ENCODE measurements at places on chromosomes 6 and 20.

DNA sequence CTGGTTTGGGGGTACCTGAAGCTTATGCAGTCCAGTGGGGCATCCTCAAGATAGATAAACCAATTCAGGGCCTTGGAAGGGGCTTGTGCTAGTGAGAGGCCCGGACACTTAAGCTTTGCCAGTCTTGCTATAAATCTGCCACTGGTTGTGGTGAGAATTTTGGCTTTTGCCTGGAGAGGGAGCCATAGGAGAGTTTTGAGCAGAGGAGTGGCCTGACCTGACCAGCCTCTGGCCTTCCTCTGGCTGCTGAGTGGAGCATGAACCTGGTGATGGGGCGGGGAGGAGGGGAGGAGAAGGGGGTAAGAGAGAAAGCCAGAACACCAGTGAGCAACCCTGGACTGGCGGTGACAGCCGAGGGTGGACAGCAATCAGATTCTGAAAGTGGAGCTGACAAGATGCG, 7.1 kb downstream of the TMEM74B start:
- no peak for DNase-seq

DNA sequence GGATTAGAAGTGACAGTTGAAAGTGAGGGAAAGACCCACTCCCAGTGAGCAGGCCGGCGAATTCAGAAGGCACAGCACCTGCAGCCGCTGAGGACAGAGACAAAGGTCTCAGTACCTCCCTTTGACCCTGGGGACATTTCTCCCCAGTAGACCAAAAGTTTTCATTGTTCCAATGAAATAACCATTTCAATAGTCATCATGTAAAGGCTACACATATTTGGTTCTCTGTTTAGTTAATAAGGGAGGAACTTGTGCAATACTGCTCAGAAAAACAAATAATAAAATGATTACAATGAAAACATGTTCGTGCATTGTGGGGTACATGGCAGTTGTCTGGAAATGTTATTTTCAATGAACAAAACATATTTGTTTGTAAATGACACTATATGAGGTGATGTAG, 52.5 kb downstream of the EDN1 start:
- DNase-seq: no peak

DNA sequence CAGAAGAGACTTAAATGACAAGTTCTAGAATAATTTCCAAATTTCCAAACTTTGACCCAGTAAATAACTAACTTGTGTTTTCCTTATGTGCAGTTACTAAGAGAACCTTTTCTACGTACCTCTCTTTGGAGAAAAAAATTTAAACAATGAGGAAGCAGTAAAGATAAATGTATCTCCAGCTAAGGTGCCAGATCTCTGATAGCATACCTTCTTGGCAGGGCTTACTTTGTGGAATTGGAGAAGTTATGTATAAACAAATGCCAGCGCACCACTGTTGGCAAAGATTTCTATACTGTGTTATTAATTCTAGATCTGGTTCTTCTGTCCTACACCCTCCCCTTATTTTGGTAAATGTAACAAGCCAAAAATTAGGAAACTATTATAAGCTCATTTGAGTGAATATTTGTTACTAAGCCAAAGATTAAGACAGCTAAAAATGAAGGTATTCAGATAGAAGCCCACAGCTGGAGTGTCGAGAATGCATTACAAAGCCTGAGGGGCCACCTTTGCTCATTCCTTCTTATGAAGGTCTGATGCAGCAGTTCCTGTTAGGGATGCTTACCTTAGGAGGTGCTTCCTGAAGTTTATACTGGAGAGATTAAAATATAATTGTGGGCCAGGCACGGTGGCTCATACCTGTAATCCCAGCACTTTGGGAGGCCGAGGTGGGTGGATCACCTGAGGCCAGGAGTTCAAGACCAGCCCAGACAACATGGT, 373.1 kb upstream of the SOX4 start:
- no peak for DNase-seq

DNA sequence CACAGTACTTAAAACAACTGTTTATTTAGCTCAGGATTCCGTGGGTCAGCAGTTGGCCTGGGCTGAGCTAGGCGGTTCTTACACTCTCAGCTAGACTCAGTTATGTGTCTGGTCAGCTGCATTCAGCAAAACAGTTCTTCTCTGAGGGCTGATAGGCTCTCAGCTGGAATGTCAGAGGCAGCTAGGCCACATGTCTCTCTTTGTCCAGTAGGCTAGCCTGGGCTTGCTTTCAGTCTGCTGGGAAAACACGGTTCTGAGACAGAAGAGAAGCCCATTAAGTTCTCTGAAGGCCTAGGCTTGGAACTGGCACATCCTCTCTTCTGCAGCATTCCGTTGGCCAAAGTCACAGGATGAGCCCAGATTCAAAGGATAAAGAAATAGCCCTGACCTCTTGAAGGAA, 65.6 kb downstream of the TULP4 start:
- no peak for DNase-seq

- DNase-seq: no peak
Measured at GRCh38 chr6:163165922-163166321, 248.6 kb upstream of the QKI start.

DNA sequence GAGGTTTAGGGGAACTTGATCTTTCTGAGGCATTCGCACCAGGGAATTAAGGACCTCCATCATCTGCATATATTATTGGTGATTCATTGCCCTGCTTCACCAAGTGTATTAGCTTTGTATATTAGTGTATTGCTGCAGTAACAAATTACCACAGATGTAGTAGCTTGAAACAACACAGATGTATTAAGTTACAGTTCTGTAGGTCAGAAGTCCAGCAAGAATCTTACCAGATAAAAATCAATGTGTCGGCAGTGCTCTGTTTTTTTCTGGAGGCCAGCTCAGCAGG, 65.8 kb downstream of the HMGN3 start:
- DNase-seq: no peak

DNA sequence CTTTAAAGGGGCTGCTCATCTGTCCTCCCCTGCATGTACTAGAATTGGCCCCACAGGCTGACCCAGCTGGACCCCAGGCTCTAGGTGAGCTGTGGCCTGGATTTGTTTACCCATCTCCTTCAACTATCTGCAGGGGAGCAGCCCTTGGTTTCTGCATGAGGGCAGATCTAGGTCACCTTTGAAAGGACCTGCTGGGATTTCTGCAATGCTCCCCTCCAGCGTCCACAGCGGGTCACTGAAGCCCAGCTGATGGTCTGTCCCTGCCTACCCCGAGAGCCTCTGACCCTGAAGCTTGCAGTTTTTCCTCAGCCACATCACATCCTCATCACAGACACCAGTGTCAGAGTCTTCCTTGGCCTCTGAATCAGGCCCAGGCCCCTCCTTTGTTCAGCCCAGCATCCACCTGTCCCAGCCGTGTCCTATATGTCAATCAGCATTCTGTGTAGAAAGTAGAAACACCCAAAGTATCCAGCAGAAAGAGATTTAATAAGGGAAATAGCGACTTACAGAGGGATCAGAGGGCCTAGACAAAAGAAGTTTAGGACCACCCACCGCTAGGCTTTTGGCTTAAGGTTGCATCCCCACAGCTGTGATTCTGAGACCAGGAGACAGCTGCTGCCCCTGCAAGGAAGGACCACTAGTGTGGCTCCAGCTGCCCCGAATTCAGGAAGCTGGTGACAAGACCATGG, 243.1 kb downstream of the LRFN2 start:
- DNase-seq: no peak

- no peak for DNase-seq
Measured at GRCh38 chr6:122790028-122790422, 967 bp downstream of the SMPDL3A start.

GRCh38 chr6:126040826-126041225, 54.5 kb downstream of the TRMT11 start:
- no peak for DNase-seq

GRCh38 chr20:41275301-41275731, 42.2 kb downstream of the ZHX3 start:
- DNase-seq: no peak

- no peak for DNase-seq
Measured at GRCh38 chr6:56076033-56076432, 171.3 kb downstream of the COL21A1 start.

DNA sequence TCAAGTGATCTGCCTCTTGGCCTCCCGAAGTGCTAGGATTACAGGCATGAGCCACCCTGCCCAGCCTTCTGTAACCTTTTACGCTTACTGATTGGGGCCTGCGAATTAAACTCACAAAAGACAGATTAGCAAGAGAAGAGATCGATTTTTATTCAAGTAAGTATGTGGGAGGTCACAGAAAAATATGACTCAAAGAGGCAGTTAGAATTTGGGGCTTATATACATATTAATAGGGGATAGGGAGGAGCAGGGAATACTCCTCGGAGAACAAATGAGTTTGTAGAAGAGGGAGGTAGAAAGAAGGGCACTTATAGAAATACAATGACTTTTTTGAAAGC, 78.9 kb downstream of the CD24 start:
- DNase-seq: no peak

GRCh38 chr6:90431576-90431975, 134.9 kb upstream of the BACH2 start:
- no peak for DNase-seq

- no peak for DNase-seq
Measured at GRCh38 chr6:20306491-20306890, 94.2 kb upstream of the MBOAT1 start.

DNA sequence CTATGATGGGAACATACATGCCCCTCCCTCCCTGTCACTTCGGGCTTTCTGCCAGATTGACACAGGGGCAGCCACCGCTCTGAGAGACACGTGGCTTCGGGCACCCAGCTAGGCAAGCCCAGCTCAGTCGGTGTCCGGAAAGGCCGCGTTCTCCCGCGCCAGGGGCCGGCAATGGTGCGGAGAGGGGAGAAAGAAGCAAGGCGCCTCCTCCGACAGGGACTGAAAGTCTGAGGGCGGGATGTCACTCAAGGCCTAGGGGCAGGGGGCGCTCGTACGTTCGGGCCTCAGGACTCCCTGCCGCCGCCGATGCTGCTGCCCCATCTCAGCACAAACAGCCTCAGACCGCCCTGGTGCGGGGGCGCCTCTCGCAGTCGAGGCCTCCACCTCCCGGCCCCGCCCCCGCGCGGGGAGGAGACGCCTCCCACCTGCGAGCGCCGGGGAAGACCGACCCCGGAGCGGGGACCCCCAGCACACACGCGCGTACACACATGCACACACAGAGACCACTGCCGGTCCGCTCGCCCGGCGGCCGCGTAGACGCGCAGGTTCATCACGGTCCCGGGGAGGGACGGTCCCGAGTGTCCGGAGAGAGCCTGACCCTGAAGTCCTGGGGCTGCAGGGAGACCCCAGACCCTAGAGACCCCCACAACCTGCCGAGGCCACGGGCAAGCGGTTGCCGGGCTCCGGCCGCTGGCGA, 1.9 kb downstream of the GRM4 start:
- DNase-seq: no peak
